LHCN-M2 (cell line): ENCODE measurements at places on chromosomes 1 and 21. TPM values are rescaled to one million over a fixed set of nuclear protein-coding genes. Genes with fewer than 3 reads are reported as not detected.

Gene ZNF695
- 4.1 and 5.8 TPM in 2 replicates for total RNA-seq

Gene PBX1
- total RNA-seq: 1.9 and 3.6 TPM in 2 replicates

DNA sequence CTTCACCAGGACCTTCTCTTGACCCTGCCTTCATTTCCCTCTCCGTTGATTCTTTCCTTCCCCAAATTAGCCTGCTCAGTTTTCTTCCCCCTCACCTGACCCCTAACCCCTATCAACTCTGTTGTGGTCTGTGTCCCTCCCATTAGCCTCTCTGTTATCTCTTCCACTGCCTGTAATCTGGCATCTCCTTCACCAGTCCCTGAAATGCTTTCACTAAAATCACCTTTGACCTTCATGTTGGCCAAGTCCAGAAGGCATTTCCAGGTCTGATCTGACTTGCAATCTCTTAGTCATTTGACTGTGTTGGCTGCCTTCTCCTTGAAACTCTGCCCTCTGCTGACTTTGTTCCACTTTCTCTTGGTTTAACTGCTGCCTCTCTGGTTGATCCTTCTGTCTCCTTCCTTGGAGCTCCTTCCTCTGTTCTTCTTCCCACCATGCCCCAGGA, 28.2 kb downstream of the ATP8B2 start:
- peak; percentile 61 for DNase-seq

GRCh38 chr1:225713281-225713680, 60.4 kb upstream of the ENAH start:
- DNase-seq: no peak
